ENCODE measurements at places on chromosomes 16 and 17.
A peak's percentile ranks its signal among the peaks of the same experiment; 100 is the strongest.

DNA sequence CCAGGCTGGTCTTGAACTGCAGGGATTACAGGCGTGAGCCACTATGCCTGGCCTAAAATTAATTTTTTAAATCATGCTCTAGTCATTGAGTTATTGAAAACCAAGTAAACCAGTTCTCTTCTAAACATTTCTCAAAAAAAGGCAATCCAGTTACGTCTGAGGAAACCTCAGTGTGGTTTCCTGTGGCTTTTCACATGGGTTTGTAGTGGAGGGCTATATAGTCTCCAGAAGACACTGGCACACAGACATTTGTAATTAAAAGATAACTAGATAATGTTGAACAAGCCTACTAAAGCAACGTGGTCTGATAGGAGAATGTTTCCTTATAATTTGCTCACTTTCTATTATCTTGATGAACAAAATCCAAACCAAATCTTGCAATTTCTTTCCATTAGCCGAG is 5.2 kb upstream of the TOB1 start:
- no peak for DNase-seq

DNA sequence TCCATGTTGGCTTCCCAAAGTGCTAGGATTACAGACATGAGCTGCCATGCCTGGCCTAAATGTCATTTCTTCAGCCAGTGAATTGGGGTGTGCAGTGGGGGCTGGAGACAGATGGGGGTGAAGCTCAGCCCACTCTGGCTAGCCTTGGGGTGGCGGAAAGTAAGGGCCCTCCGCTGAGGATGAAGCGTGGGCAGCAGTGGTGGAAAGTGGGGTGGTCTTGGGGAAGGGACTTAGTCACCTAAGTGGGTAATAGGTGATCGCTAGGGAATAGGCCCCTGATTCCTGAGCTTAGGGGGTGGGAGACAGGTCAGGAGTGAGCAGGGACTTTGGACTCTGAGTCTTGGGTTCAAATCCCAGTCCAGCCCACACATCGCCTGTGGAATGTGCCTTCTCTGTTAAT is 2.2 kb downstream of the LLGL1 start:
- DNase-seq, result no peak

DNA sequence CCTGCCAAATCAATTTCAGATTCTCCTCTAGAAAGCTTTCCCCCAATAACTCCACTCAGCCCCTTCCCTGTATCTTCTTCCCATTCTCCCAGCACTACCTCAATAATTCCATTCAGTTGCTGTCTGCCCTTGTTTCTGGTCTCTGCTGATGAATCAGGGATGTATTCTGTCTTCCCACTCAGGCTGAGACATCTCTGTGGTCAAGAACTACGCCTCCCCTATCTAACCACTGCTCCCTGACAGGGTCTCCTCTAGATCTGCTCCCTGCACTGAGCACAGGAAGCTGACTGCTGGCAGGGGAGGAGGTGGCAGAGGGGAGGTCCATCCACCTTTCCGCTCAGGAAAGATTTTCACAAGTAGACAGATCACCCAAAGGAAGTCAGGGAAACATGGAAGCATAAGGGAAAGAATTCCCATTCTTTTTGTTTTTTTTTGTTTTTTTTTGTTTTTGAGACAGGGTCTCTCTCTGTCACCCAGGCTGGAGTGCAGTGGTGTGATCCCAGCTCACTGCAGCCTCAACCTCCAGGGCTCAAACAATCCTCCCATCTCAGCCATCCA is 16.9 kb upstream of the SP2 start:
- DNase-seq, result no peak

GRCh38 chr17:51057534-51057933 is 63.1 kb downstream of the SPAG9 start:
- DNase-seq, result no peak

- no peak for DNase-seq
Observed at GRCh38 chr17:28523876-28524275, 17.7 kb downstream of the FOXN1 start.

- DNase-seq, result no peak
Observed at GRCh38 chr17:60065867-60066266, 12.9 kb downstream of the HEATR6 start.

- no peak for DNase-seq
Observed at GRCh38 chr17:28364665-28365363, at the start of gene SEBOX. TSS of gene SEBOX (minus strand) at chr17:28365199. CDS start at chr17:28365151, 48 bp downstream.

DNA sequence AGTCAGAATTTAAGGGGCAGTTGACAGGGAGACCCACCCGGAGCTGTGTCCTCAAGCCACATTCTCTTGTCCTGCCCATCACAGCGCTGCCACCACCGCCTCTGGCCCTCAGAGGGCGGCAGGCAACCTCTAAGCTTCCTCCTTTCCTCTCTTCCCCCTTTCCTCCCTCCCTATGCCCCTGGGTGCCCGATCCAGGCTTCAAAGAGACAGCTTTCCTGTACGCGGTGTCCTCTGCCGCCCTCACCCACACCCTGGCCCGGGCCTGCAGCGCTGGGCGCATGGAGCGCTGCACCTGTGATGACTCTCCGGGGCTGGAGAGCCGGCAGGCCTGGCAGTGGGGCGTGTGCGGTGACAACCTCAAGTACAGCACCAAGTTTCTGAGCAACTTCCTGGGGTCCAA is 23.5 kb downstream of the WNT9B start:
- no peak for DNase-seq

GRCh38 chr16:84115919-84116719 is 623 bp downstream of the MBTPS1 start:
- peak; percentile 28 for DNase-seq

GRCh38 chr16:89071686-89072547 is 21.7 kb upstream of the ACSF3 start:
- DNase-seq, result no peak

DNA sequence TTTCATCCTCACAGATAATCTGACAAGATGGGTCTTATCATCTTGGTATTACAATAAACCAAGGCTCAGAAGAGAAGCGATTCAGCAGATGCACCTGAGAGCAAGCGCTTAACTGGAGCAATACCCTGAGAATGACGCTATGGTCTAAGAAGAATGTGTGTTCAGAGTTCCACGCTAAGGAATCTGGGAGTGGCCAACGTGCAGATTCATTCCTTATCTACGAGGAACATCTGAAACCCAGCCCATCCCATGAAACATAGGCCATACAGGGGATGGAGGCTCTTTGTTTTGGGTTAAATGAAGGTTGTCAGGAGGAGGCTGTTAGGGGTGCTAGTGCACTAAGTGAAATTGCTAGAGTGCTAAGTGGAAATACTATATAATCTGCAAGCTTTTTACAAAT is 28.5 kb upstream of the KDM8 start:
- peak; percentile 72 for DNase-seq

DNA sequence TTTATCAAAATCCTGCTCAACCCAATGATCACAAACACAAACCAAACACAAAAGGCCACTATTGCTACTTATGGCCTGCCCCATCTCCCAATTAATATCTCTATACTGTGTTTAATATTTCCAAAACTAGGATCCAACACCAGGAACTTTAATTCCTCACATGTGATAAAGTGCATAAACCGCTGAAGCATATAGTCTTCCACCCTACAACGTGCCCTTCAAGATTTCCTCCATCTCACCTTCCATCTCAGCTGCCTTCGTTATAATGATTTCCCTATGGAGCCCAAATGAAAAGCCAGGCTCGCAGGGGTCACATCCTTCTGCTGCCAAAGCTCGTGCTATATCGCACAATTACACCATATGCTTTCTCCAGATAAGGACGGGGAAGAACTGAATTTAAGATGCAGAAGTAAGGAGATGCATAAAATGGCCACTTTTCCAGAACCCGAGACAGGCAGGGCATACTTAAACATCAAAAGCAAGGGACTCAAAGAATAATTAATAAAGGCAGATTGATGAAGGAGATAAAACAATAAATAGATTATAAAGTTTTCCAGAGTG is 1.8 kb downstream of the MYH10 start:
- DNase-seq, result no peak

DNA sequence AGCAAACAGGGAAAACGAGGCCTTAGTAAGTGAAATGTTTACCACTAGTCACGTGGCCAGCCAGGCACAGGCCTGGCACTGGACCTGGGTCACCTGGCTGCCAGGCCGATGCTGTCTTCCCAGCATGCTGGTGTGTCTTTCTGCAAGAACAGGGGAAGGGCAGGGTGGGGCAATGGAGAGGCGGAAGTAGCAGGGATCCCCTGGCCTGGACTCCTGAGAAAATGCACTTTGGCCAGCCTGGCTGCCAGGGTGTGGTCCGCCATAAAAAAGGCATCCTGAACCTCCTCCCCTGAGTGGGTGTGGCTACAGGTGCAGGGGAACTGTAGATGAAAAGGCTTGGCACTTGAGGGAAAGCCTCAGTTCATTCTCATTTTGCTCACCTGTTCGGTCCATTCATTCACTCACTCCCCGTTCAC is 1.0 kb upstream of the ANKRD40CL start:
- DNase-seq, result peak; percentile 65

- DNase-seq, result no peak
Observed at GRCh38 chr16:72372087-72373045, 200.4 kb upstream of the PMFBP1 start.

DNA sequence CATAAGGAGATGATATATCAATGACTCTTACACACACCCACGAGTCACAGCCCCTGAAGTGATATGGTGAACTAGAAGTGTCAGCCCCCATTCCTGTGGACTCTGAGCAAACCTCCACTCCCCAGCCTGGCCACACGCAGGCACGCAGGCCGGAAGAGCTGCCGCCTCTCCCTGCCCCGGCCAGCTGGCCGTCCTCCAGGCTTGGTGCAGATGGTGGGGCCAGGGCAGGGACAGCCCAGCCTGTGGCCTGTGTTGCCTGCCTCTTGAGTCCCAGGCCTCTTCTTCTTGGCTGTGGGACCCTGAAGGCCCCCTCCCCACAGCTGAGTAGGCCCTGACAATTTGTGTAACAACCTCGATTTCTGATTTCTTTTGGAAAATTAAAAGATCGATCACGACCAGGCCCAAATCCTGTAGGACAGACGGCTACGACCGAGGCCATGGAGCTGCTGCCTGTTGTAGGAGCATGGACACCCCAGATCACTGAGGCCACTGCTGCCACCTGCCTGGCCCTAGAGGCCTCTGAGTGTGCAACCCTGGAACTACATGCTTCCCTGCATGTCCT is 10.0 kb upstream of the MPRIP start:
- peak; percentile 68 for DNase-seq

DNA sequence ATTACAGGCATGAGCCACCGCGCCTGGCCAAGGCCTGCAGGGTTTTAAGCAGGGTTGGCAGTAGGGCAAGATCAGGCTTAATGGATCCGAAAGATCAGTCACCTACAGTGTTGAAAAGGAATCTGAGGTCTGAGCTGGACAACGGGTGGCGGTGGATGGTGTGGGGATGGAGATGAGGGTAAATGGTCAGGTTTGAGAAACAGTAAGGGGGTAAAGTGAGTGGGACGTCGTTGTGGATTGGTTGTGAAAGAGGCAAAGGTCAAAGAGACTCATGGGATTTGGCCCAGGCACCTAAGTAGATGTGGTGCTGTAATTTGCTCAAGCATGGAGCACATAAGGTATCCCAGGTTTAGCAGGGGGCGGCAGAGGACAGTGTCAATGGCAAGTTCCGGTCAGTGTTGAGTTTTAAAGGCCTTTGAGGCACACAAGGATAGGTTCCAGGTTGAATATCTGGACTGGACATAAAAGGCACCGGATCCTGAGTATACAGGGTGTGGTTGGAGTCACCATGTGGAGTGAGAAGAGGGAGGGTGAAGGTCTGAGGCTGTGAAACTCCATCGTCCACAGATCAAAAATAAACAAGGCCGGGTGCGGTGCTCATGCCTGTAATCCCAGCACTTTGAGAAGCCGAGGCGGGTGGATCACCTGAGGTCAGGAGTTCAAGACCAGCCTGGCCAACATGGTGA is 1.1 kb upstream of the SLC16A5 start:
- DNase-seq, result no peak

- peak; percentile 94 for DNase-seq
Observed at GRCh38 chr16:68658341-68658973, 13.3 kb downstream of the CDH3 start.

DNA sequence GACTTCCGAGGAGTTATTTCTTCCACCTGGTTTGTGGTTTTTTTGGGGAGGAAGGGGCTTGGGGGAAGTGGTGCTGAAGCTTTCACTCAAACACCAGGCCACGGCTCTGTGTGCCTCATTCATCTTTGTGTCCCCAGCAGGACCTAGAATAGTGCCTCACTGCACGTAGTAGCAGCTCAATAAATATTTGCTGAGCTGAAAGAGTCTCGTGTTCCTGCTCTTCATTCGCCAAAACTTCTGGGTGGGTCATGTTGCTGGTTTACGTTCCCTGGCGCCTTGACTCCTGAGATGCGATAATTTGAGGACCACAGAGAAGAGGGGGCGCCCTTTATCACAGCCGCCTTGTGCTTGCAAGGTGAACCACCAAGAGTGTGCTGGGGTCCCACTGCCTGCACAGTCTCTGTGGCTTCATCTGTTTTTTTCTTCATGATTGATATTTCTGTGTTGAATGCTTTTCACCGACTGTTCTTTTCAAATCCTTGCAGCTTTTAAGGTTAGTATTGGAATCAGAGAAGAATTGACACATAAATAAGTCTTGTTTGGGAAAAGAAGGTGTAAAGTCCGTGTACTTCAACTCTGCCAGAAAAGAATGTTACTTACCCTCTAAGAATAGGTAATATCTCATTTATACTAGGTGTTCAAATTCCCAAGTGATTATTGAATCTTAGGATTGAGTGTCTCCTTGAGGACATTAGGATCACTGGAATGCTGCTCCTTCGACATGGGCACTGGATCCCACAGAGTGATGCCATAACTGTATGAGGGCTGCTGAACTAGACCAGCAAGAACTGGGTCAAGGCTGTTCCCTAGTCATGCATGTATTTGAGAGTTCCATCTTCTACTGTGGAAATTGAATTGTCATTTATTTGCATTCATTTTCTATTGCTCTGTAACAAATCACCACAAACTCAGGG is 92.7 kb upstream of the CLEC18A start:
- no peak for DNase-seq

- no peak for DNase-seq
Observed at GRCh38 chr16:85923153-85924021, 24.4 kb downstream of the IRF8 start.

DNA sequence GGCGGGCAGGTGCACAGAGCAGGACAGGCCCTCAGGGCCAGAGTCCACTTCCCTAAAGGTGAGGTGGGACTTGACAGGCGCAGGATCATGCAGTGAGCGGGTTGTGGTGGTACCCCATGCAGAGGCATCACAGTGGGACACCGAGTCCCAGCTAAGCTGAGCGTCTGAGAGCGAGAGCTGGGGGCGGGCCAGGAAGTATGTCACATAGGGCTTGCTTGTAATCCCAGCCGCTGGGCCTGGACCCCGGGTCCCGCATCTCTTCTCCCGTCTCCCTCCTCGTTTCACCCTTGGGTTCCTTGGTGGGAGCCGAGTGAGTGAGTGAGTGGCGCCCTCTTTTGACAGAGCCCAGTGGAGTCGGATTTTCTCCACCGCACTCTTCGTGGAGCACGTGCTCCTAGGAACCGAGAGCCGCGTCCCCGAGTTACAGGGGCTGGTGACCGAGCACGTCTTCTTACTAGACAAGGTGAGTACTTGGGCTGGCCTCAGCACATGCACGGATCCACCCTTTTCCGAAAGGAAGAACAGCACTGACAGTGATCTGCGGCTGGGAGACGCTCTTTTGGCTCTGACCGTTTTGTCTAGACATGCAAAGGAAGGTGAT is 50.8 kb upstream of the ENDOV start:
- DNase-seq, result peak; percentile 13

DNA sequence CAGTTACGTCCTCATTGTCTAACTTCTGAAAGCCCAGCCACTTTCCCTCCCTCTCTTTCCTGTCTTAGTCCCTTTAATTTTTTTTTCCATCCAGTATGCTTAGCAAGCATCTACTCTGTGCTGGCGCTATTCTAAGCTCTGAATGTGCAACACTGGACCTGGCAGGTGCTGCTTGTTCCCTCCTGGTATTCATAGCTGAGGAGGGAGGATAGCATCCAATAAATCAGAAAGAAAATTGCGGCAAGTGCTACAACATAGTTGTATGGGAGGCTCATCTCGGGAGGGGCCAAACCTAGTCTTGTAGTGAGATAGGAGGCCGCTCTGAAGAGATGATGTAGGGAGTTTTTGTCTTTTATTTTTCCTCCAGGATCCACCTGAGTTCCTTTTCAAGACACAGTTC is 457.3 kb upstream of the HSBP1 start:
- no peak for DNase-seq
